ENCODE measurements at places on chromosomes 13 and 19.

DNA sequence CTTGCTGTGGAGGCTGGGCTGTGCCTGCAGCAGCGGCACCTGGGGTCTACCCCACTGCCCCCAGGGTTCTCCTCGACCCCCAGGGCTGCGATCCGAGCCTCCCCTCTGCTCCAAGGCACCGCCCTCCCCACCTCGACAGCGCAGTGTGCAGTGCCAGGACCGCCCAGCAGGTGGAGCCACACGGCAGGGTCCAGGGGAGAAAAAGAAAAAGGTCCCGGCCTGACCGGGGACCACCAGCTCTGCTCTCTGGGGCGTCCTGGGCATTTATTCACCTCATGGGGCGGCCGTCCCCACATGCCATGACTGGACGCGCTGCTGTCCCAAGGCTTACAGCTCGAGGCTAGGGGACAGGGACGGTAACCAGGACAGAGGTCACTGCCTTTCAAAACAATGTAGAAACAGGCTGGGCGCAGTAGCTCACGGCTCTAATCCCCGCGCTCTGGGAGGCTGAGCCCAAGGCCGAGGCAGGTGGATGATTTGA lies 10.6 kb downstream of the REXO1 start:
- DNase-seq: no peak

DNA sequence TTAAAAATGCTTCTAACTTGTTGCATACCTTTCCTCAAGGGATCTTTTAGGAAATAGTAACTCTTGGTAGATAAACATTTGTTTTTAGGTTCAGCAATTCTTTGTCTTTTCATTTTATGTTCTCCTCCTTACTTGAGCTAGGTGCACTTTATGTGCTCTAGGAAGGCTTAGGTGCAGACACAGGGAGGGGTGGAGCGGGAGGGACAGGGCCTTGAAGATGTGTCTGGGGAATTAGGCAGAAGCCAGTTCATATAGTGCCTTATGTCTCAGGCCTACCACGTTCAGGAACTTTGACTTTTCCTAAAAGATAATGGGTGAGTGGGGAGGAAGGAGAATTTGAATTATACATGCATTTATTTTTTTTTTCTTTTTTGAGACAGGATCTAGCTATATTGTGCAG lies 37.7 kb downstream of the IRS2 start:
- no peak for DNase-seq

DNA sequence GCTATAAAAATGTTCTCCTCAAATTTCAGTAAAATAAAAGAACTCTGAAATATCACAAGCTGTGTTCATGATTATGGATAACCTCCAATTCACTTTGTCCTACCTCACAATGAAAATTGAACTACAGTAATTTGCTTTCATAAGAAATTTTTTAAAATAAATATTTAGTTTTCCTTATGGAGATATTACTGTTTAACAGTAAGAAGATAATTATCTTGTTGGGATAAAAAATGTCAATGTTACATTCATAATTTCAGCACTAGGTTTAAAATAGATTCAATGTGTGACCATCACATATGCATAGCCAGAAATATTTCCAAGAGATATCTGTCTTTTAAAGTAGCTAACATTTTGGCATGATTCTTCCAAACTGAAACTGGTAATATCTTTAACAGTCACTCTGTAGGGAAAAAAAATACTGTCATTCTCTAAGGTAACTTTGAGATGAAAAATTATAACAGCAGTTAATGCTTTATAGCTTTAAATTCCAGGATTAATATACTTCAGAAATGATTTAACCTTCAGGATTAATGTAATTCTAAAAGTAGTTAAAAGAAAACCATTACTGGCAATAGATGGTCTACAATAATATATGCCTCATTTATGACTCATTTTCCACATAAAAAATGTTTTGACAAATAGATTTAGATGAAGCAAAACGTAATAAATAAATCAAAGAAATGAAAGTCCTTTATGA lies 91.3 kb downstream of the SPRY2 start:
- no peak for DNase-seq

DNA sequence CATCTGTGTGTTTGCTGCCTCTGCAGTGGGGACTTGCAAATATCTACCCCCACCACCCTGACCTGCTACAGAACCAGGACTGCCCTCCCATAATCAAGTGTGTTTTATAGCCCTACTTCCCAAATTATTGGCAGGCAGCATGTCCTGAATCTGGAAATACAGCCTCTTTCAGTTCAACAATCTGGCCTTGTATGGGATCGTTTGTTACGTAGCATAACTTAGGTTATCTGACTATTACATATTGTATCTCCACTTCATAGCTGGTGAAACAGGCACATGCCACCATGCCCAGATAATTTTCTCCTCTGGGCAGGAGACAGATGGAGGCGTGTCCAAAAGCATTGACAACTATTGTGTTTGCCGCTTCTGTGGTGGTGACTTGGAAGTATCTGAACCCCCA lies 66.7 kb upstream of the ADGRL1 start:
- DNase-seq: no peak

GRCh38 chr19:11018179-11018578 lies 57.3 kb downstream of the SMARCA4 start:
- DNase-seq: no peak

DNA sequence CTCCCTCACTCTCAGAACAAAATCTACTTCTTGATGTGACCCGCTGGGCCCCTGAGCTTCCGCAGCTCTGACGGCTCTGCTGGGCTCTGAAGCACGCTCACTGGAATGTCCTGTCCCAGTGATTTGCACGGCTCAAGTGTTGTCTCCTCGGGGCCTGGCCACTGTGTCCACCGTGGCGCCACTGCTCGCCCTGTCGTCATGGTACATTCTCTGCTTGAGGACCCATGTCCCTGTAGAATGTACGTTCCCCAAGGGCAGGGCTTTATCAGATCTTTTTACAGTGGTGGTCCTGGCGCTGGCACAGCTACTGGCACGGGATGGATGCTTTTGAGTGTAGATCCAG lies 12.1 kb downstream of the KLHL26 start:
- no peak for DNase-seq

DNA sequence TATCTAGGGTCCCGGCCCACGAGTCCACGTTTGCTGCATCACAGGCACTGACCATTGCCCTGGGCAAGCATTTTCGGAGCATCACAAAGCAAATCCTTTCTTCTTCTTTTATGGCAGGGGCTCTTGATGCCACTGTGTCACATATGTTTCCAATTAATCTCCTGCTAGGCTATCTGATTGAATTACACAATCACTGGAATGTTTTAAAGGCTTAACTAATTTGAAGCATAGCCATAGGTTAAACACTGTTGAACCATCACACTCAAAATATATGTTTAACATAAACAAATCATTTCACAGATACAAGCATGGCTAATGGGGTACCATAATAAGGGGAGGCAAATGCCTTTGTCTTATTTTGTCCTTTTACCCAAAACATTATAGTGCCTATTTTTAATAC lies 338.3 kb downstream of the POU4F1 start:
- no peak for DNase-seq

DNA sequence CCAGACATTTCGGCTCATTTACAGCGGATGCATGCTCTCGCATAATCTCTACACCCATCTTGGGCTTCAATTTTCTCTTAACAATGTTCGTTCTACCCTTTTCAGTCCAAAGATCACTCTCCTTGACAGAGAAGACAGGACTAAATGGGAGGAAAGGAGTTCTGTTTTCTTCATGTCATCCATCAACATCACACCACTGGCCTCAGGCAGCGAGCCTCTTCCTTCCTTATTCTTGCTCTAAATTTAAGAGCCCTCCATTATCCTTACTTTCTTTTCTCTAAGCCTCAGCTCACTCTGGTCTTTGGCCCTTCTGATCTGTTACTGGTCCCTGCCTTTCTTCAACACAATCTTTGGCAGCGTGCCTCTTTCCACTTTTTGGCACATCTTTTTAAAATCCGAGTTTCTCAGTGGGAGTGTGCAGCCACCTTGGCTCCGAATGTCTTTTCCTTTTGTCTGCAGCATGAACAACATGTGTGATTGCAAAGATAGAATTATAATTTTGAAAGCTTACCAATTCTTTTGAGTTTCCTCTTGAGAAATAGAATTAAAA lies 98.7 kb downstream of the FAM216B start:
- DNase-seq: no peak

DNA sequence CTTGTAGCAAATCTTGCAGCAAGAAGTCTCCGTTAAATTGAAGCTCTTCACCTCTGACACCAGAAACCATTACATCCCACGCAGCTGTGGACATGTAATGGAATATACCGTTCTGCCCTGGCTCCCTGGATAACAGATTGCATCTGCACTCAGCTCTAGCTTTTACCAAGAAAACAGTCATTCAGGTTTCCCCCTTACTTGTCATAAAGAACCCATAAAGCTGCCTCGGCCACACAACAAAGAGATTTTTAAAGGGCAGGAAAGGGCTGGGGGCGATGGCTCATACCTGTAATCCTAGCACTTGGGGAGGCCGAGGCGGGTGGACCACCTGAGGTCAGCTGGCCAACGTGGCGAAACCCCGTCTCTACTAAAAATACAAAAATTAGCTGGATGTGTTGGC lies 127.6 kb upstream of the RFC3 start:
- no peak for DNase-seq

DNA sequence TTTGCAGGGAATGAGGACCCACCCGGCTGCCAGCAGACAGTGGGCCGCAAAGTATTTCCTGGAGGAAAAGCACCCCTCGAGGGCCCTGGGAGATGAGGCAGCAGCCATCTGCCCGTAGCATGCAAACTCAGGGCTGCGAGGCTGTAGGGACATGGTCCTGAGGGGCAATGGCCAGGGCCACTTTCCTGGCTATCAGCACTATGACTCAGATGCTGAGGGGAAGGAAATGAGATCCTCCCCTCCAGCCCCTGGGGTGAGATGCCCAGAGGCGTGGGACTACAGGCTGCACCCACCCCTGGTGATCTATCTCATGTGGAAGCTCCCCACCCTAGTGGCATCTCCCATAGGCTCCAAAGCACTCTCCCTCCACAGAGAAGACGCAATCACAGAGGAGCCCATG lies 80.1 kb downstream of the SLC7A1 start:
- no peak for DNase-seq

- no peak for DNase-seq
Measured at GRCh38 chr19:5436106-5436947, 18.9 kb upstream of the ZNRF4 start.

- no peak for DNase-seq
Measured at GRCh38 chr13:98004107-98004506, 50.6 kb downstream of the IPO5 start.

GRCh38 chr19:55659822-55660221 lies 5.0 kb downstream of the U2AF2 start:
- no peak for DNase-seq

- DNase-seq: no peak
Measured at GRCh38 chr19:28632371-28633080, 580.4 kb downstream of the UQCRFS1 start.

- DNase-seq: no peak
Measured at GRCh38 chr19:35043906-35044305, 2.4 kb downstream of the HPN start.

All from epithelial cell of proximal tubule (primary cell).